Regular cardiac myocyte (primary cell): ENCODE measurements at places on chromosomes 7 and 10. TPM values are rescaled to one million over a fixed set of nuclear protein-coding genes. Genes with fewer than 3 reads are reported as not detected.

ABCC2 gene
- 0.19 and 0.28 TPM in 2 replicates for total RNA-seq

TBL2 gene
- total RNA-seq = 94.3 and 111 TPM in 2 replicates

NDUFB2 gene
- total RNA-seq = 104 and 136 TPM in 2 replicates

NAMPT gene
- total RNA-seq = 60.6 and 317 TPM in 2 replicates

LRRC61 gene
- 0.85 and 0.96 TPM in 2 replicates for total RNA-seq

LRRD1 gene
- under 0.01 TPM in 2 replicates for total RNA-seq

OPTN gene
- 74.2 and 130 TPM in 2 replicates for total RNA-seq

GPR26 gene
- total RNA-seq = not detected in 2 replicates

OR2A7 gene
- not detected in 2 replicates for total RNA-seq

PCLO gene
- total RNA-seq = 0.19 and 0.56 TPM in 2 replicates

HMX2 gene
- not detected in 2 replicates for total RNA-seq

NODAL gene
- total RNA-seq = not detected in 2 replicates

CHRM2 gene
- under 0.01 TPM in 2 replicates for total RNA-seq

ADCYAP1R1 gene
- total RNA-seq = under 0.01 and 0.19 TPM in 2 replicates

TFPI2 gene
- 417 and 931 TPM in 2 replicates for total RNA-seq

CHAT gene
- total RNA-seq = not detected in 2 replicates

CFAP58 gene
- 0.38 and 1.1 TPM in 2 replicates for total RNA-seq

ST7 gene
- total RNA-seq = 25.5 and 25.7 TPM in 2 replicates

ESYT2 gene
- total RNA-seq = 88.0 and 152 TPM in 2 replicates

TMUB1 gene
- total RNA-seq = 20.6 and 25.9 TPM in 2 replicates

SMO gene
- 4.8 and 21.4 TPM in 2 replicates for total RNA-seq

SYT15 gene
- under 0.01 TPM in 1 of 2 replicates, not detected in the other for total RNA-seq

ZNF467 gene
- 0.56 and 0.77 TPM in 2 replicates for total RNA-seq

EBLN1 gene
- total RNA-seq = not detected in 2 replicates

ZWINT gene
- total RNA-seq = 8.7 and 98.7 TPM in 2 replicates

BAIAP2L1 gene
- 2.7 and 3.1 TPM in 2 replicates for total RNA-seq

DDX21 gene
- 69.9 and 127 TPM in 2 replicates for total RNA-seq

CRYGN gene
- total RNA-seq = 0.56 TPM in 1 of 2 replicates, not detected in the other

PLXNA4 gene
- 7.9 and 8.4 TPM in 2 replicates for total RNA-seq
